ENCODE measurements at places on chromosomes 7 and 10. TPM values are rescaled to one million over a fixed set of nuclear protein-coding genes. Genes with fewer than 3 reads are reported as not detected.

TMEM196 gene
- total RNA-seq = not detected

DNA sequence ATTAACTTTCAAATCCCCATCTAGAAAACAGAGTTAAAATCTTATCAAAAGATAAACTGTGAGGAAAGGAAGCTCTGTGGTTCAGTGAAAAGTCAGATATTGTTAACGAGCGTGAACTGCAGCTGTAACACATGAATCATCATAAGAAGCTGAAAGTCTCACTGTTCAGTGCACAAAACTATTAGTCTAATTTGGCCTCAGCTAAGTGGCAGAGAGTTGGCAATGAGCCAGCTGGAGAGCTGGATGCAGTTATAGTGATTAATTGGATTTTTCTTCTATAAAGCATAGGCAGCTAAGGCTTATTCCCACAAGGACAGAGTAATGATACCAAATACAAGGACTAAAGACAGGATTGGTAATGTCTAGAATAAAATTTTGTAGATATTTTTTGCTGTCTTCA lies 101.1 kb upstream of the ABCB5 start:
- peak; percentile 91 for DNase-seq

DNA sequence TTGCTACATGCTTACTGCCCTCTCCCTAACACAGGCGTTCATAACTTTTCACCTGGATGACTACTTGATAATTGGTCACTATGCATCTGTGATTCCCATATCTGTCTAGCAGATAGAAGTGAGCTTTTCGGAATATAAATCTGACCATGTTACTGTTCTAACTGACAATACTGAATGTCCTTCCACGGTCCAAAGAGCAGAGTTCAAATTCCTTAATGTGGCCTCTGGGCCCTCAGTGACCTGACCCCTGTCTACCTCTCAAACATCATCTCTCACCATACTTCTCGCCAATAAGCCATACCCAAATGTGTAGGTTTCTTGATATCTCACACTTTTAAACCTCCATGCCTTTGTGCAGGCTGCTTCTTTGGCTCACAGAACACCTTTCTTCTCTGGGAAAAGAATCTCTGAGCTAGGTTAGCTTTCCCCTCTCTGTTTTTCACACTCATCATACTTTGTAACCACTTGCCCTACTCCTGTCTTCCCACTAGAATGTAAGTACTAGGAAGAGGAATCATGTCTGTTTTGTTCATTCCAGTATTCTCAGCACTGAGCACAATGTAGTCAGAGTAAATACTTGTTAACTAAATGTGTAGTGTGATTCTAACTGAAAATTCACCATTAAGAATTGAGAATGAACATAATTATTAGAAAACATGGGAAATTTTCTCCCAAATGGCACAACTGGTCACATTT lies 39.2 kb upstream of the LRRC17 start:
- no peak for DNase-seq

SH2D4B gene
- total RNA-seq = under 0.01 TPM

CCDC172 gene
- total RNA-seq = not detected

GRCh38 chr10:111556666-111557065 lies 479.8 kb downstream of the ADRA2A start:
- no peak for DNase-seq

DNA sequence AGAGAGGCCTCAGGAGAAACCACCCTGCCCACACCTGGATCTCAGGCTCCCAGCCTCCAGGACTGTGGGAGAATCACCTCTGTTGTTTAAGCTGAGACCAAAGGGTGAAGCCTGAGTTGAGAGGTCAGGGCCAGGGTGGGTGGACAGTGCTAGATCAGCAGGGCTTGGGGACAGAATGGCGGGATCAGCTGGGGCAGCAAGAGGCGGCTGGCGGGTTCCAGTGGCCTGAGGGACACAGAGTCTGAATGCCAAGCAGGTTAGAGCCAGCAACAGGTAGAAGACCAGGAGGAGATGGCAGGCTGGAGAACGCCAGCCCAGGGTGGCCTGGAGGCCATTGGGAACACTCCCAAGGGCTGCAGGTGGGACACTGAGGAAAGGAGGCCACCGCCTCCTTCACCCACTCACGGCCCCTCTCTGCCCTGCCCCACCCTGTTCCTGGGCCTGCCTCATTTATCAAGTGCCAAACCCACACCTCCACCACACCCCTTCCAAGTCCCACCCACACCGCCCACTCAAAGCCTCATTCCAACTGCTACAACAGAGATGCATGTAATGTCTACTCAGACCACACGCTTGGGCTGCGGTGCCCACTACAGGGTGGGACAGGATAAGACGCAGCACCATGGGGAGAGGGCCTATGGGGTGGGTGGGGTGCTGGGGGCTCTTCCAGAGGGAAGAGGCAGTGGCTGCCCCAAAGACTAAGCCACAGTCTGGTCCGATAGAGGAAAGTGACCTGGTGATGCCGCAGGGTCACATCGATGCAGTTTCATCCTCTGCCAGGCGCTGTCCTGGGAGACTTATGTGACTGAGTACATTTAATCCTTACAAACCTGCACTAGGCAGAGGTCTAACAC lies 173.9 kb downstream of the TNS3 start:
- no peak for DNase-seq

- DNase-seq = no peak
Observed at GRCh38 chr7:151895008-151895630, 18.2 kb upstream of the PRKAG2 start.

GRCh38 chr7:111568870-111569462 lies 6.7 kb upstream of the IMMP2L start:
- DNase-seq = no peak

TFPI2 gene
- 79.2 TPM for total RNA-seq

NPFFR1 gene
- total RNA-seq = not detected

GRCh38 chr10:31771331-31771831 lies 157.2 kb downstream of the ARHGAP12 start:
- no peak for DNase-seq

- no peak for DNase-seq
Observed at GRCh38 chr10:13922586-13922985, 335.8 kb downstream of the PRPF18 start.

GRK5 gene
- total RNA-seq = 39.7 TPM

AFAP1L2 gene
- total RNA-seq = 7.3 TPM
